Activated CD8-positive, alpha-beta T cell treated with anti-CD3 and anti-CD28 coated beads, Interleukin-2, amount 10 ng/mL, durations not matched to agents 7 days and 5 days (primary cell): ENCODE measurements at places on chromosomes 12 and 14. TPM values are rescaled to one million over a fixed set of nuclear protein-coding genes. Genes with fewer than 3 reads are reported as not detected.

KDM2B gene
- total RNA-seq = 76.6 TPM

DHRS4L2 gene
- total RNA-seq = 19.1 TPM

NFE2 gene
- not detected for total RNA-seq

PRIMA1 gene
- not detected for total RNA-seq

KLRK1 gene
- total RNA-seq = 123 TPM

FAM181A gene
- not detected for total RNA-seq
